ENCODE measurements at places on chromosomes 7 and 10.
A peak's percentile ranks its signal among the peaks of the same experiment; 100 is the strongest.

DNA sequence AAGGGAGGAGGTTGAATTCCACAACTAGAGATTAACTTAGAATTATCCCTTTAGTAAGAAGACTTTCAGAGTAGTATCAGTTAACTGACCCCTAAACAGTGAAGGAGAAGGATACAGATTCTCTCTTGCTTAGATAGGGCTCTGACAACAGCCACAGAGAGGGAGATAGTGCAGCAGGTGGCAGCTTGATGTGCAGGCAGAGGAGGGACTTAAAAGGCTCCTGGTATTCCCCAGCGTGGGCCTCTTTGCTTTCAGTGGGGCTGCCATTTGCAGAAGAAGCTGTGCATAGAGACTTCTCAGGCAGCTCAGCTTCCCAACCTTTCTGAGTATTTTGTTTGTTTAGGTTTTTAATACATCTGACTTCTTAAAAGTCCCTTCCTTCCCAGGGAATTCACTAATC lies 16.0 kb downstream of the FZD1 start:
- no peak for DNase-seq

- no peak for DNase-seq
These were observed 425.6 kb downstream of the PAXIP1 start for GRCh38 chr7:154577141-154577873.

GRCh38 chr10:101130984-101131961 lies at the start of gene TLX1:
Gene TLX1, plus strand, starts transcription at chr10:101131300. Its CDS starts 242 bp downstream, at chr10:101131542.
- DNase-seq: no peak

- no peak for DNase-seq
These were observed 221.4 kb downstream of the BICC1 start for GRCh38 chr10:58734116-58734515.

GRCh38 chr7:154296443-154296842 lies 244.2 kb downstream of the DPP6 start:
- no peak for DNase-seq

- no peak for DNase-seq
These were observed 59.9 kb downstream of the HIBADH start for GRCh38 chr7:27602766-27603165.

- DNase-seq: no peak
These were observed 541.3 kb downstream of the LRMDA start for GRCh38 chr10:75972491-75973276.

- DNase-seq: peak; percentile 81
These were observed 2.3 kb upstream of the NOS3 start for GRCh38 chr7:150988230-150989226.

DNA sequence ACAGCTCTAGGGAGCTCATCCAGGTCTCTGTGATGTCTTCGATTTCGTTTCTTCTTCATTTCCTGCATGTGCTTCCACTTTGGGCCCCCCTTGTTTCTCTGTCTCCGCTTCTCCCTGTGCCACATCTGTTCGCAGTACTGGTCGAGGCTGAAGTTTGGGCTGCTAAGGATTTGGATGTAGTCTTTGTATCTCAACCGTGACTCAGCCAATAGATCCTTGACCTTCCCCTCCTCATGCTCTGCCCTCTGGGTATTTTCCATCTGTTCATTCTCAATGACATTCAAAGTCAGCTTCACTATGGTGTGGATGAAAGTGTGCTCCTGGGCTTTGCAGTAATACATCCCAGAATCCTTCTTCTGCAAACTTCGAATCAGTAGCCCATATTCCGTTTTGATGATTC lies 187.4 kb downstream of the SEMA3D start:
- no peak for DNase-seq

DNA sequence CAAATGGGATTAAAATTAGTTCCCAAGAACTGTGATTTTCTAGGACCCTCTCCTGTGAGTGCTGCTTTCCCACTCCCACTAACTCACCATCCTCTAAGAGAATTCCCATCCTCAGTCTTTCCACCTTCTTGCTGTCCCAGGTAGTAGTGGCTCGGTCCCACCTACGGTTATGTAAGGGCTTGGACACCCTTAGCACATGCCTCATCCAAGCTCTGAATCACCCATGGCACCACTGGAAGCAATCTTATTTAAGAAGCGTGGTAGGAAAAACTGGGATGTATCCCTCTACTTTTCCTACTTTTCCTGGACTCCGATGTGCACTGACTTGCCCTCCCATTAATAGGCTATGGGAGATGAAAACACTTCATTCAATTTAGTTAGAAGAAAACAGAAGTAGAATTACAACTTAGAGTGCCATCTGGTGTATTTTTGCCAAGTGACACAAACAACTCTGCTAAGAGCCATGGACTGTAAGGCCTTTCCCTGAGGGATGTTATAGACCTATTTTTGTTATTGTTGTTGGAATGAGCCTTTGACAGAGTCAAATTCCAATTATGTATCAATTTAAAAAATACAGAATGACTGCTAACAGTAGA lies 13.7 kb upstream of the ANKRD22 start:
- DNase-seq: no peak

- no peak for DNase-seq
These were observed 29.5 kb downstream of the NUDT5 start for GRCh38 chr10:12165999-12166775.

- no peak for DNase-seq
These were observed 646 bp downstream of the SGCE start for GRCh38 chr7:94655126-94655847.

- no peak for DNase-seq
These were observed 284.8 kb downstream of the C7orf25 start for GRCh38 chr7:42627101-42627500.

GRCh38 chr10:128024426-128024825 lies 101.8 kb downstream of the MKI67 start:
- DNase-seq: no peak

GRCh38 chr10:128657548-128657947 lies 531.3 kb upstream of the MKI67 start:
- DNase-seq: no peak

DNA sequence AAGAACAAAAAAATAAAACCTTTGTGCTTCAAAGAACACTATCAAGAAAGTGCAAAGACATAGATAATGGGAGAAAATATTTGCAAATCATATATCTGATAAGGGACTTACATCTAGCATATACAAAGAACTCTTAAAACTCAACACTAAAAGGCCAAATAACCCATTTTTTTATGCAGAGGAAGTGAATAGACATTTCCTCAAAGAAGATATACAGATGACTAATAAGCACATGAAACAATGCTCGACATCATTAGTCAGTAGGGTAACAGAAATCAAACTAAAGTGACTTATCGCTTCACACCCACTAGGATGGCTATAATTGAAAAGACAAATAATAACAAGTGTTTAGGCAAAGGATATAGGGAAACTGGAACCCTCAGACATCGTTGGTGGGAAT lies 78.0 kb downstream of the MALSU1 start:
- DNase-seq: no peak

DNA sequence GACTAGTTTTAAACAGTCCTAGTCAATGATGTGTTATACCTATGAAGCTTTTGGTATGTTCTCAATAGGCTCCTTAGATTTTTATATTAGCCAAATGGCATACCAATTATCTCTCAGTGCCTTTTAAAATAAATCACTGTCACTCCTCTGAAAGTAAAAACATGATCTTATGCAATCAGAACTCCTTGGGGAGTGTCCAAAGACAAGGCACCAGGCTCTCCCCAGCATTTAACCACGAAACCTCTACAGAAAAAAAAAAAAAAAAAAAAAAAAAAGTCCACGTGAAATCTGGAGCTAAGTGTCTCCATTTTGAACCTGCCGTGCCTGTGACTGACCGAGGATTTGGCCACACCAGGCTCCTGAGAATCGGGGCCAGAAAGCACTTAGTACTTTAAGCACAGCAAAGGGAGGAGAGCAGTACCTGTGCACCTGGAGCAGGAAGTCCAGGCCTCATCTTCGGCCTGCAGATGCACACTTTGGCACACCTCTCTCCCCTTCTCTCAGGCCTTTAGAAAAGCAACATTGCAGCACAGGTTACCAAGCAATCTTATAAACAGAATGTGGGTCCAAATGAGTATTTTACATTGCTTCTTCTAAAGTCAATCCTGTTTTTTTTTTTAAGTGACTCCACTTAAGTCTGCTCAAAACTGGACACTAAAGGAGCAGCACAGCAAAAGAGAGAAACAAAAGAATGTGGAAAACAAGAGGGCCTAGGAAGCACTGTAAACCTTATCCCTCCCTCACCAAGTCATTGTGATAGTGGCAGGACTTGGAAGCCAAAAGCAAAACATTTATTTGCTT lies 1.5 kb downstream of the FAM13C start:
- no peak for DNase-seq

DNA sequence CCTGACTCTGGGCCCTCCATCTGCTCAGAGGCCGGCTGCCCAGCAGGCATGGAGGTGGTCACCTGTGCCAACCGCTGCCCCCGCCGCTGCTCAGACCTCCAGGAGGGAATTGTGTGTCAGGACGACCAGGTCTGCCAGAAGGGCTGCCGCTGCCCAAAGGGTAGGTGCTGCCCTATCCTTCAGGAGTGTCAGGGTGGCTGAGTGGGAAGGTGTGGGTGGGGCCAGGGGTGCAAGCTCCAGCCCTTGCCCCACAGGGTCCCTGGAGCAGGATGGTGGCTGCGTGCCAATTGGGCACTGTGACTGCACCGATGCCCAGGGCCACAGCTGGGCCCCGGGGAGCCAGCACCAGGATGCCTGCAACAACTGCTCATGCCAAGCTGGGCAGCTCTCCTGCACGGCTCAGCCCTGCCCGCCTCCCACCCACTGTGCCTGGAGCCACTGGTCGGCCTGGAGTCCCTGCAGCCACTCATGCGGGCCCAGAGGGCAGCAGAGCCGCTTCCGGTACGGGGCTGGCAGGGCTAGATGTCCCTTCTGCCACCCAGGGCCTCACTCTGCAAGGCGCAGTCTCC lies 17.5 kb upstream of the ZNF862 start:
- no peak for DNase-seq

- DNase-seq: no peak
These were observed 260.2 kb downstream of the STK31 start for GRCh38 chr7:23970193-23970592.

- no peak for DNase-seq
These were observed 59.2 kb upstream of the CYP2C9 start for GRCh38 chr10:94879214-94879613.

GRCh38 chr7:86668315-86668714 lies 24.6 kb downstream of the GRM3 start:
- DNase-seq: no peak

DNA sequence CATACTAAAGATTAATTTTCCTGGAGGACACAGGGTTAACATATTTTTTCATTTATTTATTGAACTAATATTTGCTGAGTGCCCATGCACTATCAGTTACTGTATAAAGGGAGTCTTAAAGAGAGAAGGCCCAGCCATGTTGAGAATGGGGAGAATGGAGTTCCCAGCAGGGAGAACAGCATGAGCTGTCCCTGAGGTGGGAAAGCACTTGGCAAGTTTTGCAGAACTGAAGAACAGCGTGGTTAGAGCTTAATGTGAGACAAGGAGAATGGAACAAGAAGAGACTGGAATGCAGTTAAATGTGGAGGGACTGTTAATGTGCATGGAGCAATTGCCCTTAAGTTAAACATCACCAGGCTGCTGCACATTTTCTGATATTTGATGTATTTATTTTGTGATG lies 435.4 kb downstream of the SUGCT start:
- DNase-seq: no peak

DNA sequence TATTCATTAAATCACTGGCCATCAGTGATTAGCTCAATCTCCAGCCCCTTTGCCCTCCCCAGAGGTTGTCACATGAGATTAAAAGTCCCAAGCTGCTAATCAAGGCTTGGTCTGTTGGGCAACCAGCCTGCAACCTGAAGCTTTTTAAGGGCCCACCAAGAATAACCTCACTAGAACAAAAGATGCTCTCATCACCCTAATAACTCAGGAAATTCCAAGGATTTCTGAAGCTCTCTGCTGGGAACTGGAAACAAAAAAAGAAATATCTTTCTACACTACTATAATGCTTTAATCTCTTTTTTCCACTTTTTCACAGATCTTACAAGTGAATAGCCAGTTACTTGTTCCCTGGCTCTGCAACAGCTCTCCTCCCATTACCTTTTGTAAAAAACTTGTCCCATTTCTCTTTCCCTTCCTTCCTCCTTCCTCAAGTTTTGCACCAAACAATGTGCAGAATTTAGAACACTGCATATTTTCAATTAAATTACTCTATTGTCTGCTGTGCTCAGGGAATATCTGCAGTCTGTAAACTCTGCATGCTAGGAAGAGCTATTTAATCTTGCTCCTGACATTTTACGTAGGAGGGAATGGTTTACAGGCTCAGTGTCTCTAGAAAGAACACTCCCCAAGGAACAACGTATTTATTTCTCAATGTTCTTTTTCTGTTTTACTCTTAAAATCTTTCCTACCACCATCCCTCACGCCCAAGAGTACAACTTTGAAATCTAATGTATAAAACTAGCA lies 169.1 kb downstream of the IMMP2L start:
- no peak for DNase-seq

DNA sequence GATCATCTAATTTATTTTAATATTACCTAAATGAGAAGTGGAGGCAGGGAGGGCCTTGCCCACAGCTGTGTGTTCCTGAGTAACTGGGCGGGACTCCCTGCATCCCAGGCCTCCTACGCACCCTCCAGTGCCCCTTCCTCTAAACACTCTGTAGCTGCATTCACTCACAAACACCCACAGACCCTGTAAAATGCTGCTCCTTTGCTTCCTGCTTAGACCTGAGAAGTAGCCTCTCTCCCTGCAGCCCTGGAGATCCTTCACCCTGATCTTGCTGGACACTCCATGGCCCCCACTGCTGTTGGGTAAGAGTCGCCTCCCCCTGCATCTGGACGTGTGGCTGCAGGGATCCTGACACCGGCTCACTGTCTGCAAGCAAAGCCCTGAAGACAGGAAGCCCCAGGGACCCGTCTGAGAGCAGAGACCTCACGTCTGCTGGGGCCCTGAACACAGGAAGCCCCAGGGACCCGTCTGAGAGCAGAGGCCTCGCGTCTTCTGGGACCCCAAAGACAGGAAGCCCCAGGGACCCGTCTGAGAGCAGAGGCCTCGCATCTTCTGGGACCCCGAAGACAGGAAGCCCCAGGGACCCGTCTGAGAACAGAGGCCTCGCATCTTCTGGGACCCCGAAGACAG lies 589.8 kb downstream of the DNAJB6 start:
- DNase-seq: no peak

DNA sequence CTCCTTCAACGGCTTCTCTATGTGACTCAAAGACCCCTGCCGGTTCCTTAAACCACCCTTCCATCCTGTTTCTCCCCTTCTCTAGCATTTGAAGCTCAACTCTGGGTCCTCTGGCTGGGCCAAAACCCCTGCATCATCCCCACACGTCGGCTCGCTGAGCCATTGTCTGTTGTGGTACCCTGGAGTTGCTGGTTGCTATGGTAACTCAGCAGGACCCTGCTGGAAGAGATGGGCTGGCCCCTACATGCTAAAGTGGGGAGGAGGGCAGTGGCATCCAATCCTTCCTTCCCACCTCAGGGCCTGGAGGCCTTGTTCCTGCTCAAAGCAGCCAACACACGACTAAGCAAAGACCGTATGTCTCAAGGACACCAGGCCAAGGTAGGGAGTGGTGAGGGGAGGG lies 452.5 kb downstream of the PLXNA4 start:
- DNase-seq: no peak

DNA sequence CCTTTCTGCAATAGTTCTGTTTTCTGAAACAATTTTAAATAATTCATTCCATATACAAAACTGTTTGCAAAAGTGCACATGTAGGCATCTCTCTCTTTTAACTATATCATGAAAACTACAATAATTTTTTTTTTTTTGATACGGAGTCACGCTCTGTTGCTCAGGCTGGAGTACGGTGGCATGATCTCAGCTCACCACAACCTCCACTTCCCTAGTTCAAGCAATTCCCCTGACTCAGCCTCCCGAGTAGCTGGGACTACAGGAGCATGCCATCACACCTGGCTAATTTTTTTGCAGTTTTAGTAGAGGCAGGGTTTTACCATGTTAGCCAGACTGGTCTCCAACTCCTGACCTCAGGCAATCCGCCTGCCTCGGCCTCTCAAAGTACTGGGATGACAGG lies 44.0 kb upstream of the SEMA3A start:
- no peak for DNase-seq

Data from stimulated activated naive CD8-positive, alpha-beta T cell treated with anti-CD3 and anti-CD28 coated beads, Interleukin-15, Interleukin-2, amounts not matched to agents 100 U/mL and 50 U/mL, for 24 hours (primary cell).